ENCODE measurements at places on chromosomes 6 and 20.

GRCh38 chr20:57103146-57103800 is 163.2 kb downstream of the BMP7 start:
- DNase-seq: no peak

DNA sequence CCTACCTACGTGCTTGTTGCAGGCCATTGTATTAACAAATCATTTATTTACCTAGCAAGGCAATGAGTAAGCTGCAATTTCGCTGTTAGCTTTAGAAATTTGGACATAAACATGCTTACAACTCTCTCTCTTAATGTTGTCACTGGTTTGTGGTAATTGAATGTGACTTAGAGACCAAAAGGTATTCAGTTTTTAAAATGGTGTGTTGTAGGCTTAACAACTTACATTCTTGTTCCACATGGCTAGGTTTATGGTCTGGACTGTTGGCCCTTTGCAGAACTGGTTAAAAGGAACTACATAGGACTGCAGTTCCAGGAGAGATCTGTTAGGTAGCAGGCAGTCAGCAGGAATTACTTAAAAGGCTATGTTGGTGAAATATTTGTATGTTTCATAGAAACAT is 10.3 kb upstream of the CTAGE9 start:
- no peak for DNase-seq

DNA sequence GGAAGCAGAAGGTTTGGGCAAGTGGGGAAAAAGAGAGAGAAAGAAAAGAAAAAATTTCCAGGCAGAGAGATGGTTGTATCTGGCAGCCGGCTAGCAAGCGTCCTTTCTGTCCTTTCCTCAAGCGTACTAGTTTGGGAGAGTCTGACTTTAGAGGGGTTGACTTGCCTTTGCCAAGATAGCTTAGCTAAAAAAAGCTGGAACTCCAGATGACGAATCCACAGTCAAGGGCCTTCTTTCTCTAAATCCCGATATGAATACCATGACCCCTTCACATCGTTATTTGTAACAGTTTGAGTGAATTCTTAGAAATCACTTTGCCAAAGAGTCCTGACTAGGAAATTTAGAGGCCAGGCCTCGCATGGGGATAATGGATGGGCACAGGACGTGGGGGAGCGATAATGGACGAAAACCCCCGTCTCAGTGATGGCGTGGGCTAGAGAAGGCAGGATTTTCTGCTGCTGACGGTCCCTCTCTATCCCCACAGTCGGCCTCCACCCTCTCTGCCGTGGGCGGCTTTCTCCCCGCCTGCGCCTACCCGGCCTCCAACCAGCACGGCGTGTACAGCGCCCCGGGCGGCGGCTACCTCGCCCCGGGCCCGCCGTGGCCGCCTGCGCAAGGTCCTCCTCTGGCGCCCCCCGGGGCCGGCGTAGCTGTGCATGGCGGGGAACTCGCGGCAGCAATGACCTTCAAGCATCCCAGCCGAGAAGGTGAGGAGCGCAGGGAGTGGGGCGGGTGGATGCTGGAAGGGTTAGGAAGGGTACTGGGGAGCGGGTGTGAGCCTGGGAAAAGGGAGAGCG is 3.5 kb downstream of the PAX1 start:
- DNase-seq: no peak

GRCh38 chr20:1874450-1875182 is 20.6 kb upstream of the SIRPA start:
- DNase-seq: no peak

- DNase-seq: no peak
Measured at GRCh38 chr6:167479901-167480648, 155.2 kb downstream of the TTLL2 start.
